Breast epithelium (tissue), 4 donors: ENCODE measurements at places on chromosomes 2 and 18. TPM values are rescaled to one million over a fixed set of nuclear protein-coding genes. Genes with fewer than 3 reads are reported as not detected.

NGEF gene
- 1.6 TPM for total RNA-seq

DYNAP gene
- not detected for total RNA-seq

CHRNG gene
- total RNA-seq, result not detected

KCNK3 gene
- total RNA-seq, result 0.59 TPM

CYP27A1 gene
- total RNA-seq, result 65.0 TPM

LAMA1 gene
- total RNA-seq, result 10.2 TPM

TUBA3E gene
- total RNA-seq, result not detected

CNDP1 gene
- total RNA-seq, result not detected

ABCG8 gene
- not detected for total RNA-seq

HES6 gene
- total RNA-seq, result 4.7 TPM

MAPK4 gene
- 1.9 TPM for total RNA-seq

LHCGR gene
- 0.66 TPM for total RNA-seq

SLC66A2 gene
- total RNA-seq, result 65.9 TPM

EHD3 gene
- total RNA-seq, result 2.7 TPM

TBR1 gene
- total RNA-seq, result not detected

GATA6 gene
- total RNA-seq, result 11.0 TPM

VWA3B gene
- total RNA-seq, result not detected

ITGB6 gene
- 46.1 TPM for total RNA-seq

KATNAL2 gene
- total RNA-seq, result 8.2 TPM

ITPRIPL1 gene
- 11.1 TPM for total RNA-seq

PDCD1 gene
- total RNA-seq, result 0.33 TPM

CD302 gene
- 141 TPM for total RNA-seq

OR6B2 gene
- total RNA-seq, result not detected

ZNF385B gene
- total RNA-seq, result 4.5 TPM

TGFA gene
- total RNA-seq, result 16.1 TPM

MYCN gene
- total RNA-seq, result 0.98 TPM
